ENCODE measurements at places on chromosomes 1 and 21.

- no peak for ATAC-seq
These were observed 4.9 kb downstream of the GBP1 start for GRCh38 chr1:89060091-89060490.

DNA sequence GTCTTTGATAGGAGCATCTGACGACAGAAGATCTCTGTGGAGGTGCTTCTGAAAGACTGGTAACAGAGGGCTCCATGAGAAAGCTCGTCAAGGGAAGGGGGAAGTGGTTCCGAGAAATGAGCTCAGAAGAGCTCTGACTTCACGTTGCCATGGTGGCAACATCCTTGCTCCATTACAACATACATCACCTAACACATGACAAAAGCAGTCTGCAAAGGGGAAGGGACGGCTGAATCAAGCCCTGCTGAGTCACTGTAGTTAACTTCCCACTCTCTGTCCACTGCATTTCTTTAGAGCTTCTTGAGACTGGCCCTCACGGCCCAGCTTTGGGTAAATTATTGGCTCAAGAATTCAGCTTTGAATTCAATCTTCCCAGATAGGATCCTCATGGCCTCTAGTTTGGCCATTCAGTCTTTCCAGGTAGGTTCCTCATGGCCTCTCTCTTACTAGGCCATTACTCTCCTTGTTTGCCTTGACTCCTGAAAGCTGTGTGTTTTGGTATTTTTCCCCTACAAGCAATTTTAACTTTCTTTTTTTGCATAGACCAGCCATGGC is 88.0 kb upstream of the ZNF648 start:
- ATAC-seq: no peak

GRCh38 chr1:198970916-198971315 is 332.1 kb downstream of the PTPRC start:
- no peak for ATAC-seq

DNA sequence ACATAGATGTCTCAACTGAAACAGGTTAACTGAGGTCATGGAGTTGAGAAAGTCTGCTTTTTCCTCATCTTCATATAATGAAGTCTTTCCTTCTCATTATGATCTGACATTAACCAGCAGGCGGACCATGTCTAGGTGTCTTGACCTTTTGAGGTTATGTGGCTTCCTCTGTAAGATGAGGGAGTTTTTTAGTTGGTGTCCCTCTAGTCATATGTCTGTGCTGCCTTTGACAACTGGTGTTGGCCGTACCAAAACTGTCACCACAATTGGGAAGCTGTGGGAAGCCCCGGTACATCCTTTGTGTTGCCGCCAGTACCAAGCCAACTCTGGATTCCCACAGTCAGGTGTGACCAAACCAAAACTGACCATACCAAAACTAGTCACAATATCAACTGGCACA is 105.1 kb downstream of the PBX1 start:
- ATAC-seq: no peak

DNA sequence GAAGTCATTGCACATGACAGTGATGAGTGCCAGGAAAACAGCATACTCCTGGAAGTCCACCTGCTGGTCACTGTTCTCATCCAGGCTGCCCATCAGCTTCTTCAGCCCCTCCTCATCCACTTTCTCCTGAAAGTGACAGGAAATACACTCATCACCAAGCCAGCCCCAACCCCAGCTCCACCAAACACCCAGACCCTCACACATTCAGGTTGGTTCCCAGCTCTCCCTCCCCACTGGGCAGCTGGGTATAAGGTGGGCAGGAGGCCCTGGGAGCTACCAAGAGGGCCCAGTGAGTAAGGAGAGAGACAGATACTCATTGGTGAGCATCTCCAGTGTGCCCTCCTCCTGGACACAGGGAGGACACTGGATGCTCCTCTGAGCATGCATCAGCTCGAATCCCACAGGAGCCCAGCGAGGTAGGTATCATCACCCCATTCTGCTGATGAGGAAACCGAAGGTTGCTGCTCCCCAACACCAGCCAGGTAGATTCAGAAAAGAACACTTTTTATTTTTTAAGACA is 4.1 kb downstream of the S100A2 start:
- ATAC-seq: no peak

DNA sequence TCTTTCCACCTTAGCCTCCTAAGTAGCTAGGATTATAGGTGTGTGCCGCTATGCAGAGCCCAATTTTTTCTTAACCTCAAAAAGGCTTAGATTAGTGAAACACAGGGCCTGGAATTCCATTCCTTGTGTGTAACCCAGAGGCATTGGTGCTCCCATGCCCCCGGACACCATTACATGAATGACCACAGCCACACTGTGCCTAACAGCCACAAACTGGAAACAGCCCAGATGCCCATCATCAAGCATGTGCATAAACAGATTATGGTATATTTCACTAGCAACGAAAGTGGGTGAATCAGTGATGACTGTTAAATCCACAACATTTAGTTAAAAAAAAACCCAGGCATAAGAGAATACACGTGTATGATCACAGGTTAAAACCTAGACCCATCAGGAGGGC is 24.4 kb downstream of the ADAM30 start:
- ATAC-seq: no peak

- no peak for ATAC-seq
These were observed 1155.2 kb upstream of the B3GALT2 start for GRCh38 chr1:194341587-194341986.

GRCh38 chr1:63977466-63977865 is 203.6 kb downstream of the ROR1 start:
- no peak for ATAC-seq

- no peak for ATAC-seq
These were observed 14.0 kb upstream of the ALX3 start for GRCh38 chr1:110084227-110085078.

GRCh38 chr1:153728305-153729066 is 636 bp downstream of the INTS3 start:
- ATAC-seq: peak; percentile 20

- no peak for ATAC-seq
These were observed 6.7 kb upstream of the NPHP4 start for GRCh38 chr1:5998906-5999301.

DNA sequence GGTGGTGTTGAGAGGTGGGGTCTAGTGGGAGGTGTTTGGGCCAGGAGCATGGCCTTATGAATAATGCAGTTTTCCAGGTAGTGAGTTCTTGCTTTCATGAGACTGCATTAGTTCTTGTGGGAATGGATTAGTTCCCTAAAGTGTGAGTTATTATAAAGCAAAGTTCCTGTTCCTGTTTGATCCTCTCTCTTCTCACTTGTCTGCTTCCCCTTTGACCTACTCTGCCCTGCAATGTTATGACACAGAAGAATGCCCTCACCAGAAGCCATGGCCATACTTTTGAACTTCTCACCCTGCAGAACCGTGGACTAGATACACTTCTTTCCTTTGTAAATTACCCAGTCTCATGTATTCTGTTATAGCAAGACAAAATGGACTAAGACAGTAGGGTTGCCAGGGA is 53.6 kb downstream of the MAP3K7CL start:
- no peak for ATAC-seq

DNA sequence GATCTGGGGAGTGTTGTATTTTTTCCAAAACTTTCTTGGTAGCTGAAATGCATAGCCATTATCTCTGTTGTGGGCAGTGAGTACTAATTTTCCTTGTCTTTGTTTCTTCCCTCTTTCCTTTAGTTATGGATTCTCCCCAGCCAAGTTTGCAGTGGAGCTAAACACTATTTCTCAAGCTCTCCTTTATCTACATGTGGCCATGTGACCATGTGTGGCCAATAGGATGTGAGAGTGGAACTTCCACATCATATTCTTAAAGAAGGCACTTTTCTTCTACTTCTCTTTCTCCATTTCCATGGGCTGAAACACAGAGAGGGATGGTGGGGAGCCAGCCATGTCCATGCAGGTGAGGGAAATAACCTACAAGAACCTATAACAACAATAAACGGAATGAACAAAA is 230.8 kb downstream of the CTH start:
- ATAC-seq: no peak

DNA sequence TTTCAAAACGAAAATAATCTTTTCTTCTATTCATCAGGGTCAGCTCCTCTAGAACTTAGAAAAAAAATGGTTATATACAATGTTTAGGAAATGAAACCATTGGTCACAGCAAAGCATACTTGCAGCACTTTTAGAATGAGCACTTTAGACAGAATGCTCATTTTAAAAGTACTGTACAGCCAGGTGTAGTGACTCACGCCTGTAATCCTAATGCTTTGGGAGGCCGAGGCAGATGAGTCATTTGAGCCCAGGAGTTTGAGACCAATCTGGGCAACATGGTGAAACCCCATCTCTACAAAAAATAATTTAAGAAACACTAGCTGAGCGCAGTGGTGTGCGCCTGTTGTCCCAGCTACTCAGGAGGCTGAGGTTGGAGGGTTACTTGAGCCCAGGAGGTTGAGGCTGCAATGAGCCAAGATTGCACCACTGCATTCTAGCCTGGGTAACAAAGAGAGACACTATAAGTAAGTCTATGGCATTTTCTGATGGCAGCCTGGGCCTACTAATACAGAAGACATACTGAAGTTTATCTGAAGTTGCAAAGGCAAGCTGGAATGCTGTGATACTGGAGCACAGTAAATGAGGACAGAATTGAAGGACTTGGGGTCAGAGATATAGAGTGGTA is 48.9 kb upstream of the ZNF326 start:
- peak; percentile 41 for ATAC-seq

DNA sequence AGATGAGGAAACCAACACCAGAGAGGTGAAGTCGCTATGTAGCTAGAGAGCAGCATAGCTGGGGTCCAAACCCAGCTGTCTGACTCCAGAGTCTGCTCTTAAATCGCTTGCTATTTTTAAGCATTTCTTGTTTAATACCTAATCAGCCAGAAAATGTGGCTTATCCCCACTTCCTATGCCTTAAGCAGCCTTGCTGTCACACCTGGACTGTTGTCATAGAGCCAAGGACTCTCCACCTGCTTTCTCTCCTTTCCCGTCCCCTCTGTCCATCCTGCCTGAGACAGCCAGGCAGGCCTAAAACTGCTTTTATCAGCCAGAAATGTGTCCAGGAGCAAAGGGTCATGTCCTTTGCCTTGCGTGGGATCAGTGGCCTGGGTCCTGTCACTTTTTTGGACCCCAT is 28.3 kb upstream of the EPHA8 start:
- no peak for ATAC-seq

- no peak for ATAC-seq
These were observed 107.3 kb upstream of the HNRNPU start for GRCh38 chr1:244971552-244972216.

DNA sequence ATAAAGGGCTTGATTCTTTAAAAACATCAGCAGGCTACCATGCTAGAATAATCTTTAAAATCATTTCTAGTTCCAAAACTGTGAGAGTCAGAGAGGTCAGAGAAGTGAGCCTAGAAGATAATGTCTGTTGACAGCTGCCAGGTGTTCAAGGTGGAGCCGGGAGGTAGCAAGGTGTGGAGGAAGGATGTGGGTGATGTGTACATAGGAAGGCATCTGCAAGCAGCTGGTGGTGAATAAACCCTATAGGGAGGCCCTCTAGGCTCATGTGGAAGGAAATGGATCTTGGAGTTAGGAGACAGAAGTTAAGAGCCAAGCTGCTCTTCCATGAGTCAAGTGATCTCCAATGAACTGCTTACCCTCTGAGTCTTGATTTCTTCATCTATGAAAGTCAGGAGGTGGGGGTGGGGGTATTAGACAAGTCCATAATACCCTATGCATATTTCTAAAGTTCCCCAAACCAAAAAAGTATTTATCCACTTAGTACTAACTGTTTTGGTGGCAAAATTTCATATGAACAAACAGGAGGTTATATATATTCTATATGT is 266.3 kb downstream of the RHOU start:
- no peak for ATAC-seq

DNA sequence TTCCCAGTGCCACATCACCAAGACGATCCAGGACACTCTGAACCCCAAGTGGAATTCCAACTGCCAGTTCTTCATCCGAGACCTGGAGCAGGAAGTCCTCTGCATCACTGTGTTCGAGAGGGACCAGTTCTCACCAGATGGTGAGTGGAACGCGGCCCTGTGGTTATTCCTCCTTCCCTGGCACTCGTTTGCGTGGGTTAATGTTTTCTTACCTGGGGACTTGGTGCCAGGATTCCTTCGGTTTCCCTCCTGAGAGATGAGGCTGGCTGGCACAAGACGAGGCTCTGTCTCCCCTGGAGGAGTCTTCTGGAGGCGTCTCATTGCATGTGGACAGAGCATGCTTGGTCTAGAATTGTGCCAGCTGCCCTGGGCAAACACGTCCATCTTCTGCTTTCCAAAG is 29.3 kb downstream of the ATP5PO start:
- ATAC-seq: no peak

DNA sequence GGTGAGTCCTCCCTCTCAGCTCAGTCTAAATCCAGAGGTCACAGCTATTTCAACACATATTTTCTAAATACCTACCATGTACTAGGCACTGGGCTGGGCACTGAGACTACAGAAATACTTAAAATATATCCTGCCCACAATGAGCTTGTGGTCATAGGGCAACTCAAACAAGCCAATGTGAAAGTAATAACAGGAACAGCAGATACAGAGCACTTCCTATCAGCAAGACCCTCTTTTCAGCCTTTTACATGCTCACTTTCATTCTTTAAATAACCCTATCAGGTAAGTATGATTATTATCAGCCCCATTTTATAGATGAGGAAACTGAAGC is 71.9 kb downstream of the CD34 start:
- ATAC-seq: no peak

DNA sequence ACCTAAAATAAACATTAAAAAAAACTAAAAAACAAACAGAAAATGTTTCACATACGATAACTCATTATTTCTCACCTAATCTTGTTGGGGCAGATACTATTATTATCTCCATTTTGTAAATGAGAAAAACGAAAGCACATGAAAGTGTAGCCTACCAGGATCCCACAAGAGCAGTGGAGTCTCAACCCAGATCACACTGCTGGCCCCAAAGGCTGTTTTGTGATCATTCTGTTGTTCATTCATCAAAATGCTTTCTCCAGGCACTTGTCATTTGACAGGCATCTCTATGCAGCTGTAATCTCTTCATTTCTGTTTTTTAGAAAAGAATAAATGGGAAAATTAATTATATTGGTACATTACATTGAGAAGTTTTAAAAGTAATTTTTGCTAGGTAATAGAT is 67.5 kb downstream of the AK5 start:
- ATAC-seq: no peak

- ATAC-seq: peak; percentile 71
These were observed 58.0 kb downstream of the CLIC4 start for GRCh38 chr1:24803220-24803619.

DNA sequence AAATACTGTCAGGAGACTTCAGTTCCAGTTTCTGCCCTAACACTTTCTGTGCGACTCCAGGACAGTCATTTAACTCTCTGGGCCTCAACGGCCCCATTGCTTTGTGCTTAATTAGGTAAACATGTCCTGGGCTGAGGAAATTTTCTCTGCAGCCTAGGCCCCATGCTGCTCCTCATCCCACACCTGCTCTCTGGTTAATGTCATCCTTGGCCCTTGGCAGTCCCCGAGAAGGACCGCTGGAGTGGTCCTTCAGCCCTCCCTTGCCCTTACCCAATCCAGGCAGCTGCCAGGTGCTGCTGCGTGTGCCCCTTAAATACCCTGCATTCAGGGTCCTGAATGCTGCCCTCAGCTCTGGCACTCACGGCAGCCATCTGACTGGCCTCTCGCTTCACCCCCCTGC is 18.7 kb downstream of the UBL4B start:
- no peak for ATAC-seq

Data from SK-N-SH treated with all-trans-retinoic acid at 6 μM for 48 hours (cell line).